ENCODE measurements at places on chromosomes 6 and 20.

GRCh38 chr20:23013429-23013828 lies 21.7 kb upstream of the SSTR4 start:
- no peak for DNase-seq

DNA sequence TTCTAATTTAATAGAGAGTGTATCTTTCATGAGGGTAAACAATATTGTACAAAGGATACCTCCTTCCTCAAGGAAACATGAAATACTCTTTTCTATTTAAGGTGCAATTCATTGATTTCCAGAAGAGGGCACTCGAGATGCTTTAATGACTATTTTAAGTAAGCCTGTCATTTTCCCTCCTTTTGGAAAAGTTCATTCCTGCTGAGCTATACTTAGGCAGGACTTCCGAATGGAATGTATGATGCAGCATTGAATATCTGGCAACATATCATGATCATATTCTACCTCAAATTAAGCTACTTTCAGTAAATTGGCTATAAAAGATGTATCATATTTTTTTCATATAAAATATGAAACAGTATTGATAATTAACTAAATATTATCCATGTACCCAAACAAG lies 5.0 kb downstream of the DST start:
- no peak for DNase-seq

- no peak for DNase-seq
These were observed 68.1 kb upstream of the PMEPA1 start for GRCh38 chr20:57777911-57778310.

DNA sequence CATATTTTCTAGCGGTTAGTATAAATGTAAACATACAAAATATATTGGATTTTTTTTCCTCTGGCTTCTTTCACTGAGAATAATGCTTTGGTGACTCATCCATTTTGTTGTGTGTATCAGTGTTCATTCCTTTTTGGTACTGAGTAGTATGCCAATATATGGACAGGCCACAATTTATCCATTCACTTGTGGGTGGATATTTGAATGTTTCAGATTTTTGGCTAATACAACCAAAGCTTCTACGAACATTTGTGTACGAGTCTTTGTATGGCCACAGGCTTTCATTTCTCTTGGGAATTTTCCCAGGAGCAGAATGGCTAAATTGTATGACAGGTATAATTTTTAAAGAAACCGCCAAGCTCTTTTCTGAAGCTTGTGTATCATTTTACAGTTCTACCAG lies 677.5 kb downstream of the HDGFL1 start:
- DNase-seq: no peak

DNA sequence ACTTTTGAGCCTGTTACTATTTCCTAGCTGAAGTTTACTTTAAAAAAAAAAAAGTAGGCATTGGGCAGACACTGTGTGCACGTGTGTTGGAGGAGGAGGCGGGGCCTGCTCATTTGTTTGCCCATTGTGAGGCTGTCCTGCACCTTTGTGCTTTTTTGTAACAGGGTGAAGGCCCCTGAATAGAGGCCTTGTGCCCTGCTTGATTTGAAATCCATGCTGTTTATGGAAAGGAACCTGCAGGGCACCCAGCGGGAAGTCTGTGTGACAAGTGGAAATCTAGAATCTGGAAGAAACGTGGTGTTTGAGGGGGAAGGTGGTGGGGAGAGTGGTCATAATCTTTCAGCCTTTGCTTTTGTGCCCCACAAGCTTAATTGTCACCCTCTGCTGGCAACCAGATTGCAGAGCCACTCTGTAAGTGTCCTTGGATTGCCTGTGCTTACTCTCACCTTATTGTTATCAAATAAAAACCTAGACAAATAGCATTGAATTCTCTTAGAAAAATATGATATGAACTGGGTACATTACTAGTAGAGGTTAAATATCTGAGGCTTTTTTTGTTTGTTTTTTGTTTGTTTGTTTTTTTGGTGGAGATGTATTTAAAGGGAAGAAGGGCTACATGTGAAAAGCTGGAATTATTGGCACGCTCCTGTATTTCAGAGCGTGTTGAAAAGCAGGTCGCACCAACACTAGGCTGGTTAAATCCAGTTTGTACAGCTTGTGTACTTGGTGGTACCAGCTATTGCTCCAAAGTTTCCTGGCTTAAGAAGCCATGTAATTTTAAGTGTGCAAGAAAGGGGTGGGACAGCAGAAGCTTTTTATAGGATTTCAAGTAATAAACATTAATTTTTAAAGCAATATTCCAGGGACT lies 156.3 kb downstream of the ARID1B start:
- no peak for DNase-seq

Data from CD4-positive, alpha-beta T cell treated with Interleukin-4 for 1 hour (primary cell).